ENCODE measurements at places on chromosomes 4 and X.

- no peak for DNase-seq
Observed at GRCh38 chr4:738781-739280, 33.2 kb downstream of the PCGF3 start.

DNA sequence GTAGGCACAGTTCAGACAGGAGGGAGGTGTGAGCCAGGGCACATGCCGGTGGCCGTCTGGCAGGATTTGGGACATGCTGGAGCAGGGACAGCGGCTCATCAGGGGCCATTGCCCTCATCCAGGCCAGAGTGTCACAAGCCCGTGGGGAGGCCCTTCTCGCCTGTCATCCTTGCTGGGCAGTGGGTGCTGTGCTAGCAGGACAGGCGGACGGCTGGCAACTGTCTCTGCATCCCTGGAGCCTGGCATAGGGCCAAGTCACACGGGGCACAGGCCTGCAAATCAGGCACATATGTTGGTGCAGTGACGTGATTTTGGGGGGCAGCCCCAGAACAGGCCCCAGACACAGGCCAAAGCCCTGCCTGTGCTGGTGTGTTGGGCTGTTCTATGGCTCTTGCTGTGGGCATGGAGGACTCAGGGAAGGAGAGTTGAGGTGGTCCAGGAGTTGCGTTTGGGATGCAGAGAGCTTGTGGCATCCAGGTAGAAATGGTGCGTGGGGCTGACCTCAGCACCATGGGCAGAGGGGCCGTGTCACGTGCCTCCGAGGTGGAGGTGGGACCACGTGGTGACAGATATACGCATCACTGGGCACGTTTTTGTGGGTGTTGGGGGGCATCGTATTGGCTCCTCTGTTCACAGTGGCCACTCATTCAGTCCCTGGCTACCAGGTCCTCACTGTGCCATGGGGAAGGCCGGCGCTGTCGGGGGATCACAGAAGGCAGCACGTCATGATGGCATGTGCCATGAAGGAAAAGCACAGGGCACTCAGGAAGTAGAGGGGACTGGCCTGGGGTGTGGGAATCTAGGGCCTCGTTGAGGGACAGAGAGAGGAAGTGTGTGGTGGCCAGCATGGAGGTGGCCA, 14.6 kb upstream of the MSANTD1 start:
- no peak for DNase-seq

DNA sequence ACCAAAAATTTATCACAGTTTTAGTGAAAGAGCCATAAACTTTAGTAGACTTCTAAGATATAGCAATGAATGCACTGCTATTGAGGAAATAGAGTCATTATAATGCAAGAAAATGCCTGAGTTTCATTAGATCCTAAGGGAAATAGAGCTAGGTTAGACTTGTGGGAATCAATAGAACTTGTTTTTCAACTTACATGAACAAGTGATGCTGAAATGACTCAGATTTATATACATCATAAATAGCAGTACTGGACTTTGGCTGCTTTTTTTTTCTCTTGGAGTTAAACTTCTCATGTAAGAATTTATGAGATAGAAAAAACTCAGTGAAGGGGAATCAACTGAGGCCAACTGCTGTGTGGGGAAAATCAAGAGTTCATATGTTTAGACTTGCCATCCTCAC, 216.5 kb upstream of the AADAT start:
- no peak for DNase-seq

DNA sequence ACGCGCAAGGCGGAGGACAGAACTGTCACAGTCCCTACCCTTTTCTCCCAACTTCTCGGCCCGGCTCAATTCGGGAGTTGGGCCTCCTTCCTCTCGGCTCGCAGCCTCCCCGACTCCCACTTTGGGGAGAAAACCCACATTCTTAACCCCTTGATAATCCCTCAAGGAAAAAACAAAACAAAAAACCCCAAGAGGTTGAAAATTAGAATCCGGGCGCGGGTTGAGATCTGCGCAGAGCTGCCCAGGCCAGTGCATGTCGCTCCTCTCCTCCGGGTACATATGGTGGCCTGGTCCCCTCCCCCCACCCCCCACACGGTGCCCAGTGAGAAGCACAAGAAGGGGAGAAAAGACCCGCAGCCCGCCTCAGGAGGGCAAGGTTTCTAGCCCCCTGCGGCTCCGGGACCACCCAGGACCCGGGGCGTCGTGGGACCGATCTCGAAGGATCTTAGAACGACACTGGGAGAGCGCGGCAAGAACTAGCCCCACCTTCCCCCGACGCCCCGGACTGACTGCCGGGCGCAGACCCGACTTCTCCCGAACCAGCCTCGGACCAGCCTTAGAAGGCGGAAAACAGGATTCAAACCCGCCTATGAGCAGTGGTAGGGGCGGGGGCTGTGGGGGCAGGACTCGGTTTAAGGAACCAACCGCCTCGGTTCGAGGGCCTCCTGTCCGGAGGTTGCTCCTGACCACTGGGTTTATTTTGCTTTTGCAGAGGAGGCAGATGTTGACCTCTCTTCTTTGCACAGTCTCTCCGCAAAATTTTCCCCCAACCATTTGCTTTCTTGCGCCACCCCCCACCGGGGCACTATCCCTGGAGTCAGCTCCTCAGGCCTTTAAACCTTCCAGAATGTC, 2.5 kb upstream of the PDGFRA start:
- DNase-seq, result no peak

DNA sequence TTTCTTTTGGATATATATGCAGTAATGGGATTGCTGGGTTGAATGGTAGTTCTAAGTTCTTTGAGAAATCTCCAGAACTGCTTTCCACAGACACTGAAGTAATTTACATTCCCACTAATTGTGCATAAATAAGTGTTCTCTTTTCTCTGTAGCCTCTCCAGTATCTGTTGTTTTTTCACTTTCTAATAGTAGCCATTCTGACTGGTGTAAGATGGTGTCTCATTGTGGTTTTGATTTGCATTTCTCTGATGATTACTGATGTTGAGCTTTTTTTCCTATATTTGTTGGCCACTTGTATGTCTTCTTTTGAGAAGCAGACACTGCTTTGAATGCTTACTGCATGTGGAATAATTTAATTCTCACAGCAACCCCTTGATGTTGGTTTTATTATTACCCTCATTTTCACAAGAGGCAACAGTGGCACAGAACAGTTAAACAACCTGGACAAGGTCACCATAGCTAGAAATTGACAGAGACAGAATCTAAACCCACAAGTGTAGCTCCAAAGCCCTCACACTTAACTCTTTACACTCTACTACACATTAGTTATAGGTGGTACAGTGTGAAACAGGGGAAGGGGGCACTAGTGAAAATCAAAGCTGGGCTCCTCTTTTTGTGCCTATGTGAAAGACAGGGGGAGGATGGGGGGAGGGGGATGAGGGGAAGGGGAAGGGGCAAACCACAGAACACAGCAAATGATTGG, 96.1 kb downstream of the REELD1 start:
- no peak for DNase-seq

DNA sequence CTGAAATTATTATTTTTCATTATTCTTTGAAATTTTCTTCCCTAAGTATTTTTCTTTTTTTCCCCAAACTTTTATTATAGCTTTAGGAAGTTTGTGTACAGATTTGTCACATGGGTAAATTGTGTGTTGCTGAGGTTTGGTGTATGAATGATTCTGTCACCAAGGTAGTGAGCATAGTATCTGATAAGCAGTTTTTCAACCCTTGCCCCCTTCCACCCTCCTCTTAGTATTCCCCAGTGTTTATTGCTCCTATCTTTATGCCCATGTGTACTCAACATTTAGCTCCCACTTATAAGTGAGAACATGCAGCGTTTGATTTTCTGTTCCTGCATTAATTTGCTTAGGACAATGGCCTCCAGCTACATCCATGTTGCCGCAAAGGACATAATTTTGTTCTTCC, 103.9 kb upstream of the MAGEB2 start:
- DNase-seq, result no peak

DNA sequence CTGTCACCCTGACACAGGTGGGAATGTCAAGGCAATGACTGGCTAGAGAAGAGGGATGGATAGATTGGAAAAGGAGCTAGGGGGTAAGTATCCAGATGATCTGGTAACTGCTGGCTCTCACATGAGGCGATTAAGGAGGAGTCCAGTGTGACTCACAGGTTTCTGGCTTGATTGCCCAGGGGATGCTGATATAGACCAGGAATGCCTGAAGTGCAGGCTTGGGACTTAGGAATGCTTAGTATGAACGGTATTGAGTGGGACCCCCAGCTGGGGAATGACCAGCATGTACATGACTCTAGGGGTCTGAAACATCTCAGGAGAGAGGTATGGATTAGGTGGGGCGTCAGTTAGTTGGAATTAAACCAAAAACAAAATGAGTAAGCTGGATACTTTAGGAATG, 65.8 kb upstream of the PRPS1 start:
- DNase-seq, result no peak

- DNase-seq, result no peak
Observed at GRCh38 chr4:145513020-145513621, 31.5 kb downstream of the SMAD1 start.

DNA sequence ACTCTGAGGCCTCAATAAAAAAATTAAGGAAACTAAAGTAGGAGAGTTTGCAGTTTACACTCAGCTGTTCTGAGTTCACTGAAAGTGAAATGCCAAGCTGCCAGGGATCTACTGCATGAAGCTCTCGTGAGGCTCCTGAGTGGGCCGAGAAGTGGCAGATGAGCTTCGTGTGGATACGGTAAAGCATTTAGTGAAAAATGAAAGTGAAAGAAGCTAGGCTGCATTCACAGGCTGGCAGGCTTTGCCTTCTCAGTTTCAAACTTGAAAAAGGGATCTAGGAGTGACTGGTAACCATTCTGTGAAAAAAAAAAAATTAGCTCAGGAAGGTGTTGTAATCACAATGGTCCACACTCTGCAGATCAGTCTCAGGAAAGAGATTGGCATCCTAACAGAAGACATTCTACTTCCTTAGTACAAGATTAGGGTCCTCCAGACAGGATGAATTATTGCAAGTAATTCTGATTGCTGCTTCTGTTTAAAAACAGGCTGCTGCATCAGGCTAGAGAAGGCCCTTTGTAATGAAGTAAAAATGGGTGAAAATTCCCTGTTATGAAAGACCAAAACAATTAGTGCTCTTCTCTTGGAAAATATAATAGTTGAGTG, 679.9 kb downstream of the RPA4 start:
- peak; percentile 61 for DNase-seq

DNA sequence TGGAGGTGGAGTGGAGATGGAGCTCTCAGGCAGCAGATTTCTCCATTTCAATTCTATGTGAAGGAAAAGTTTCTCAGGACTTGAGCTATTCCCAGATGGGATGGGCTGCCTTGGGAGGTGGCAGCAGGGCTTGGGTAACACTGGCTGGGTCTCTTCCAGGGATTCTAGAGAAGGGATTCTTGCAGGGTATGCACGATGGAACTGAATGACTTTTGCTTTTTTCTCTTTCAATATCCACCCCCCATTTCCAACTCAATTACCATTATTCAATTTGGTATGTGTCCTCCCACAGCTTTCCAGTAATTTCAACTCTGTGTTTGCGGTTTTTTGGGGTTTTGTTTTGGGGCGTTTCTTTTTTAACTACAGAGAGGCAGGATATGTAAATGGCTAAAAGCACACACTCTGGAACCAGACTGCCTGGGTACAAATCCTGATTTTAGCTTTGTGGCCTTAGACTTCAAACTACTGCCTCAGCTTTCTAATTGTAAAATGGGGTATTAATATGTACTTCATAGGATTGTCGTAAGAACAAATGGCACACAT, 228.8 kb downstream of the EVC2 start:
- DNase-seq, result no peak

DNA sequence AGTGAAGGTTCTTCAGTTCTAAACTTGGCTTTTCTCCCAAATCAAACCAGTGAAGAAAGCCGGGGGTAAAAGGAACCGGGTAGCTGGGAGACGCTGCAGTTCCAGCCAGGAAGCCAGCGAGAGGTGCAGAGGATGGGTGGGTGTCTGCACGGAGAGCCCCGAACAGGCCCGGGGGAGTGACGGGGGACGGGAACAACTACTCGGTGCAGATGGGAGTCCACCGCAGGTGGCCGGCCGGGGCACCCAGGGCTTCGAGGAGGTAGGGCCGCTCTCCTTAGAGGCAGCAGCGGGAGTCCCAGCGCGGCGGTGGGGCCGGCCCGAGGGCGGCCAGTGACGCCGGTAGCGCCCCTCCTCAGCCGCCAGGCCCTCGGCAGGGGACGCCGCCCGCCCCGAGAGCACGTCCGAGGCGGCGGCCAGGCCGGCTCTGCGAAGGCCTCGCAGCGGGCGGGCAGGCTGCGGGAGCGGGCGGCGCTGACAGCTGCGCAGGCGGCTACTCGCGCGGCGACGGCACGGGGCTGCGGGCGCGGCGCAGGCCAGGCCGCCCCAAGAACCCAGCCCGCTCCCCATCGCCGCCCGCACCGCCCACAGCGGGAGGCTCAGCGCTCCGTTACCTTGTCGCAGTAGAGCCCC, 449 bp downstream of the FBXL5 start:
- peak; percentile 56 for DNase-seq

Measured in NCI-H82 (cell line).